ENCODE measurements at places on chromosomes 16 and 17. TPM values are rescaled to one million over a fixed set of nuclear protein-coding genes. Genes with fewer than 3 reads are reported as not detected.
A peak's percentile ranks its signal among the peaks of the same experiment; 100 is the strongest.

Gene FOXC2
- not detected for total RNA-seq

DNA sequence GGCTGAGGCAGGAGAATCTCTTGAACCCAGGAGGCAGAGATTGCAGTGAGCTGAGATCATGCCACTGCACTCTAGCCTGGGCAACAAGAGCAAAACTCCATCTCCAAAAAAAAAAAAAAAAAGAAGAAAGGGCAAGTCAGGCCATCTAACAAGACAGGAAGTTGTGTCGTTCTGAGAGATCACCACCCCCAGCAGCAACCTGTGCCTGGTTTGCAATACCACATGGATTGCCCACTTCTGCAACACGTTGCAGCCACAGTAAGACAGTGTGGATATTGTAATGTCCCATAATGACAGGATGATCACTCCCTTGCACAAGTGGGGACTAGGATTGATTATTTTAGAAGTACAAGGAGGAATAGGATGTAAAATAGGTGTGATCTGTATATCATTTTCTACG, 3.4 kb upstream of the KRTAP2-4 start:
- no peak for DNase-seq
- no peaks in the 10 kb centered on the region for H3K36me3 ChIP-seq
- H3K4me1 ChIP-seq, result no peaks in the 10 kb centered on the region
- H3K4me3 ChIP-seq, result no peak overlapping the region

DNA sequence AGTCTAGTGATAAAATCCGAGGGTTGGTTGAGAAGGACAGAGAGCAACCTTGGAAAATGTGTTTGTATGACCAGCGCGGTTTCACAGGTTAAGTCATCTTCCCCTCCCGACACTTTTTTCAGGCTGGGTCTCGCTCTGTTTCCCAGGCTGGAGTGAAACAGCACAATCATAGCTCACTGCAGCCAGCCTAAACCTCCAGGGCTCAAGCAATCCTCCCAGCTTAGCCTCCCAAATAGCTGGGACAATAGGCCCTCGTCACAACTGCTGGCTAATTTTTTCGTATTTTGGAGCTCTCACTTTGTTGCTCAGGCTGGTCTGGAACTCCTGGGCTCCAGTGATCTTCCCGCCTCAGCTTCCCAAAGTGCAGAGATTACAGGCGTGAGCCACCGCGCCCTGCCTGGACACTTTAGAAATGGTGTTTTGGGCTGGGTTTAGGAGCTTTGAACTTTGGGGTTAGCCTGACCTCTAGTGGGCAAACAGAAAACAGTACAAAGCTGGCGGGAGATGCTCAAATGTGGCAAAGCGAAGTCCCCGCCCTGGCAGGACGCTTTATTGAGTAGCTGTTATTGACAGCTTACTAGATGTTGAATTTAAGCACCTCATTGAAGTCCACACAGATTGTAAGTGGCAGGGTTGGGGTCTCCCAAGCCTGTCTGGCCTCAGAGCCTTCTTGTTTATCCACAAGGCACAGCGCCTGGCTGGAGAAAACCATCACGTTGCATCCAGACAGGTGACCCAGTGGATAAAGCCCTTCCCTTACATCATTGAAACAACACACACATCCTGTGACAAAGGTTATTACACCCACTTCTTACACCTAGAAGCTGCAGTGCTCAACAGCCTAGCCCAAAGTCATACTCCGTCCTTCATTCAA, 34.7 kb upstream of the RBBP6 start:
- H3K27me3 ChIP-seq, result no peaks in the 10 kb centered on the region
- no peaks in the 10 kb centered on the region for H3K4me1 ChIP-seq
- no peaks in the 10 kb centered on the region for H3K36me3 ChIP-seq
- peak; percentile 79 for DNase-seq
- no peak overlapping the region for H3K4me3 ChIP-seq

DNA sequence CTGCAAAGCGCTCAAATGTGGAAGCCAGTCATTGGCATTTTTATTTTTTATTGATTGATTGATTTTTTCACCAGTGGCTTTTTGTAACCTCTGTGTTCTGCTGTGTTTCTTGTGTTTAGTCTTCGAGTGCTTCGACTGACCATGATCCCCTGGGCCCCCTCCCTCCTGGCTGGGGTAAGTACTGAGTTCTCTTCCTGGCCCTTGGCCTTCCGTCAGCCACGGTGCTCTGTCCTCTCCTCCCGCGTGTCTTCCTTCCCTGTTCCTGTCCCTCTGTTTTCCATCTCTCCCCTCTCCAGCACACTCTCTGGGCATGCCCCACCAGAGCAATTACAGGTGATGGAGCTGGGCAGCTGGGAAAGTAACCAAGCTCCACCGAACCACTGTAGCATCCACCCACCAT, 25.8 kb upstream of the CLEC18A start:
- H3K4me1 ChIP-seq, result peaks cover 6% of the 10 kb centered on the region
- no peak overlapping the region for H3K4me3 ChIP-seq
- H3K27ac ChIP-seq, result no peak overlapping the region
- H3K36me3 ChIP-seq, result peaks cover 15% of the 10 kb centered on the region
- DNase-seq, result no peak

DNA sequence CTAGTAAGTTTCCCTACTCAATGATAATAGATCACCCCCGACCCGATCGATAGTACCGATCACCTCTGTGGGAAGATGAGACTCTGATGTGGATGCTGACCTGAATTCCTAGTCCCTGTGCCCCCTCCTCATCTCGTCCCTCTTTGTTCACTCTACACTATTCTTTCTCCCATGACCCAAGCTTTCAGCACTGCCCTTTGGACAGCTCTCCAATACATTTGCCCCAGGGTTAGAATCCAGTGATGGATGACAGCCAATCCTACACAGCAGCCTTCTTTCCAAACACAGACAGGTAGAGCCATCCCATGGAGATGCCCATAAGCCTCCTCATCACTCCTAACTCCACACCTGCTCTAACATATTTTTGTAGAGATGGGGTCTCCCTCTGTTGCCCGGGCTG, 141.1 kb downstream of the GSG1L start:
- DNase-seq, result no peak
- no peaks in the 10 kb centered on the region for H3K36me3 ChIP-seq
- H3K4me1 ChIP-seq, result no peaks in the 10 kb centered on the region
- no peak overlapping the region for H3K27ac ChIP-seq
- no peak overlapping the region for H3K4me3 ChIP-seq

GRCh38 chr17:41296846-41297245, 5.8 kb downstream of the KRTAP29-1 start:
- no peaks in the 10 kb centered on the region for H3K4me1 ChIP-seq
- no peak overlapping the region for H3K4me3 ChIP-seq
- H3K27me3 ChIP-seq, result no peaks in the 10 kb centered on the region
- no peaks in the 10 kb centered on the region for H3K36me3 ChIP-seq

Gene PYY
- 1.7 TPM for total RNA-seq

DNA sequence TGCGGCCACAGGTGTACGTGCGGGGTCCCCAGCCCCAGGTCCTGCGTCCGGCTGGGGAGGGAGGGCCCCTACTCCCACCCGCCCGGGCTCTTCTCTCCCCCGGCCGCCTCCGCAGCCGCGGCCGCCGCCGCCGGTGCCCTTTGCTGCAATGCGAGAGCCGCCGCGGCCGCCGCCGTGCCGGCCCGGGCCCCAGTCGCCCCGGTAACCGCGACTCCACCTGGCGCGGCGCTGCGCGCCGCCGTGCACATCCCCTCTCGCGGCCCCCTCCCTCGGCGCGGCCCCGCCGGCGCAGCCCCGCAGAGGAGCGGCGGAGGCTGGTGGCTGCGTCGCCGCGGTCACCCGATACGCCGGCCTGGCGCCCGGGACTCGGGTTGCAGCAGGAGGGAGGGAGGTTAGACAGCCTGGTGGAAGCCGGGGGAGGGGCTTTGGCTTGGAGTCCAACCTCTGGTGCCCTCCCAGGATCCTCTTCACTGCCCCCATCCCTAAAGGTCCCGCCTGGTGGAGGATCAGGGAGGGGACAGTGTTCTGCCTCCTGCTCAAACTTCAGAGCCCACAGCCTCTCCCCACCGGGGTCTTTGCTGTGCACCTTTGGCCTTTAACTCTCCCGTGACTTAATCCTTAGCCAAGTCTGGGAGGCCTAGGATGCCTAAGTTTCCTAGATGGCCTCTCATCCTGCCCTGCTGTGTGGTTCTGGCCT, 32.9 kb downstream of the SRCIN1 start:
- no peaks in the 10 kb centered on the region for H3K36me3 ChIP-seq
- H3K27ac ChIP-seq, result no peak overlapping the region
- H3K4me1 ChIP-seq, result no peaks in the 10 kb centered on the region
- peaks cover 71% of the 10 kb centered on the region for H3K27me3 ChIP-seq
- peak; percentile 89 for DNase-seq

DNA sequence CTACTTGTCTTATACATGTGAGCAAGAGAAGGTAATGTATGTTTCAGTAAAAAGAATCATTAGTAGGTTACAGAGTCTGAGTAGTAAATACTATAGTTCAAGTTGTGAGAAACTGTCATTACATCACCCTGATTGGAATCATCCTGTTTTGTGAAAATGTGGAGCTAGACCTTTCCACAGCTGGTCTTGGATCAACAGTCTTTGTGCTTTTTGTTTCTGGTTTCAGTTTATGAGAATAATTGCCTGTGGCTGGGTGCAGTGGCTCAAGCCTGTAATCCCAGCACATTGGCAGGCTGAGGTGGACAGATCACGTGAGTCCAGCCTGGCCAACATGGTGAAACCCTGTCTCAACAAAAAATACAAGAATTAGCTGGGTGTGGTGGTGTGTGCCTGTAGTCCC, 19.7 kb upstream of the SHISA9 start:
- no peak for DNase-seq
- H3K36me3 ChIP-seq, result no peaks in the 10 kb centered on the region
- no peaks in the 10 kb centered on the region for H3K27me3 ChIP-seq
- H3K4me3 ChIP-seq, result no peak overlapping the region

Gene CDC6
- total RNA-seq, result 141 TPM

DNA sequence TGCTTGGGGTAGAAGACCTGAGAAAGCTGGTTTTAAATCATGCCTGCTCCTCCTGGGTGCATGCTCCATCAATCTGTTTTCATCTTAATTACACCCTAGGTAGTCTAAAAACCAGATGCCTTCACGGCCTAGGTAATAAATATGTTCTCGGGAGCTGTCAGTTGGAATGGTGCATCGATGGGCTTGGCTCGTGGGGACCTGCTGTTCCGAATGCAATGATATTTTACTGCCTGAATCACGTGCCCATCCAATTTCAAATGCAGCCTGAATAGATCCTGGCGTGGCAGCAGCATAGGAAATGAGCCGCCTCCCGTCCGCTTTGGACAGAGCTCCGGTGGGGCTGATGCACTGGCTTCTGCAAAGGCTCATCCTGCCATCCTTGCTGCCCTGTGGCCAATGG, 18.8 kb upstream of the FAAP100 start:
- no peak for DNase-seq
- H3K4me1 ChIP-seq, result no peaks in the 10 kb centered on the region
- no peak overlapping the region for H3K27ac ChIP-seq
- no peaks in the 10 kb centered on the region for H3K27me3 ChIP-seq
- peaks cover 37% of the 10 kb centered on the region for H3K36me3 ChIP-seq
- H3K4me3 ChIP-seq, result no peak overlapping the region

DNA sequence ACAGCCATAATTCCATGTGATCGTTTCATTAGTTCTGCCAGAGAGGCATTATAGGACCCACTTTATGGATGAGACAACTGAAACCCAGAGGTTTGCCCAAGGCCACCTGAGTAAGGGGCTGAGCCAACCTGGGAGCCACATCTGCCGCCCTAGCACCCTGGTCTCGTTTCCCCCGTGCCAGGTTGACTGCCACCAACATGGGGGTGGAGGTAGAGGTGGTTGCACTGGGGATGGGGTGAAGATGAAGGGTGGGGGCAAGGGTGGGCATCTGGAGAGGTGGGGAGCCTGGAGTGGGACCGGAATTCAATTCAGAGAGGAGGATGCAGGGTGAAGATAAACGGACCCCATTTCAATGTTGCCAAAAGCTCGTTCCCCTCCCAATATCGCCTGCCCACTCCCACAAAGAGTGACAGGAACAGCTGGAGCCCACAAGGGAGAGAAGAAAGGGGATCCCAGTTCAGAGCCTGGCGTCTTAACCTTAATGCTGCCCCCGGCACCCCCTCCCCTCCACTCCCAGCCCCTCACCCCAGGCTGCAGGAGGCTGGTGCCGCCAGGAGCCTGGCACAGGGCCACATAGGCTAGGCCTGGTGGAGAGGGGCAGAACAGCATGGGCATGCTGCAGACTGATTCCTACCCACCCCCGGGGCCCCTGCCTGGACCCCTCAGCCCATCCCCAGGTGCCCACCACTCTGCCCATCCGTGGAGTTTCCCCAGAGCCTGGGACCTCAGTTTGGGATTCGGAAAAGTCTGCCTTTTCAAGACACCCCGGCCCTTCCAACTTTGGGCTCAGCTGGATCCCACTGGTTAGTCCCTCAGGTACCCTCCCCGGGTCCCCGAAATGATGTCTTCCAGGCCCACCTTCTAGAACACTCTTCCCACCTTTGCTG, 29.6 kb downstream of the NGFR start:
- no peak overlapping the region for H3K27ac ChIP-seq
- no peaks in the 10 kb centered on the region for H3K36me3 ChIP-seq
